Heart left ventricle (tissue), 16 donors: ENCODE measurements at places on chromosomes 1 and 21. TPM values are rescaled to one million over a fixed set of nuclear protein-coding genes. Genes with fewer than 3 reads are reported as not detected.

TPM3 gene
- 76.5 TPM for total RNA-seq

PPIAL4G gene
- 0.09 TPM for total RNA-seq

PERM1 gene
- total RNA-seq = 149 TPM

RNU1-1 gene
- total RNA-seq = 3,522 TPM

RXFP4 gene
- not detected for total RNA-seq

DMBX1 gene
- total RNA-seq = not detected

TNFRSF9 gene
- not detected for total RNA-seq

DNA sequence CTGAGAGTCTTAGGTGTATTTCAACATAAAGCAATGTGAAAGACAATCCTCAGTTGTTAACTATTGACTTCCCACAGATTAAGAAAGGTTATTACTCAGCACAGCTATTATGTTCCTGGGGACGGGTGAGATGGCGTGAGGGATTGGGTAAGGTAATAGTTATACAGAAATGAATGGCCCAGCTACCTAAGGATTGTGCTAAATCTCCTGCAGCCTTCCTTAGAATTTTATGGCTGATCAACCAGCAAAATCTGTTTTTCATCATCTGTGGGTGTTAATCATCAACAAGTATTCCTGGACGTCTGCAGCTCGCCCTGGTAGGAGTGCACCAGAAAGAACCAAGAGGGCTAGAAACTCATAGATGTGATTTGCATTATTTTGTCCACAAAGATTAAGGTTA, 146.0 kb upstream of the IVNS1ABP start:
- no peak for DNase-seq

- DNase-seq = no peak
These were observed 54.8 kb upstream of the ID3 start for GRCh38 chr1:23614032-23614660.

DNA sequence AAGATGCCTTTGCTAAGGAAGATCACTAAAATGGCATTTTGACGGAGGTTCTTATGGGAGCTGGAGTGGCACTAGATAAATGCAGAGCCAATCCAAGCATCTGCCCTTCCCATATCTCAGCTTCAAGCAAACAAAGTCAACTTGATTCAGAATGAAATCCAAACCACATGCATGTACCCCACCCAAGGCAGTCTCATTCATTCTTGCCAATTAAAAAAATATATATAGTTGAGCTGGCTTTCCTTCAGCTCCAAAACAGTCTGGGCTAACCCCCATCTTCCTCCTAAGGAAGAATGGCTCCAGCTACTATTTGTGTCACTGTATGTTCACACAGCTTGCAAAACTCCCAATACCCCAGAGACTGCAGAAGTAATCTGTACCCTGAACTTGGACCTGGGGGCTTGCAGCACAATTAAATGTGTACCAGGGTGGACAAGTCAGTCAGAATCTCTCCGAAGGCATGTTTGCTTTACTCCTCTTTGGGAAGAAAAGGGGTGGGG, 35.4 kb downstream of the GPR3 start:
- no peak for DNase-seq

DNA sequence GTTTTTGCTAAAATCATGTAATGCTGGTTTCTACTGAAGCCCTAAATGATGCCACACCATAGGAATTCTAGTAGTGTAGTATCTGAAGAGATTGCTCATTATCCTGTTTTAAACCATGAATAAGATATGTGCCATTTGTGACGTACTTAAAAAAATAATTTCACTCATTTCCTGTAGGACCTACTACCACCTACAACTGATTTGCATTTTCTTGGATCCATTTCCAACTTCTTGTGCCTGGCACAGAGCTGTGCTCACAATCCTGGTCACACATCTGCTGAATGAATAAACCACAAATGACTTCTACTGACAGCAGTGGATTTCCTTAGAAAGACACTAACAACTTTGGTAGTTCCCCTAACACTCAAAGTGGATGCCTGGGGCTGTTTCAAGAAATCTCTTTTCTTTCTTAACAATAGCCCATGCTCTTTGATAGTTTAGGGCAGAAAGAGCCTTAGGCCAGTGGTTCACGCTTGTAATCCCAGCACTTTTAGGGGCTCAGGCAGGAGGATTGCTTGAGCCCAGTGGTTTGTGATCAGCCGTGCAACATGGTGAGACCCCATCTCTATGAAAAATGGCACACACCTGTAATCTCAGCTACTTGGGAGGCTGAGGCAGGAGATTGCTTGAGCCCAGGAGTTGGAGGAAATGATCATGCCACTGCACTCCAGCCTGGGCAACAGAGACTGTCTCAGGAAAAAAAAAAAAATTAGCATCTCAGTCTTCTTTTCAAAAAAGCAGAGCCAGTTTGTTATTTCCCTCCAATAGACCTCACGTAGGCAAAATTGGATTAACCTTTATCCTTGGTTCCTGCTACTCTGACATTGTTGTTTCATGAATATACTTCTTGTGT, 13.0 kb upstream of the BATF3 start:
- no peak for DNase-seq

DNA sequence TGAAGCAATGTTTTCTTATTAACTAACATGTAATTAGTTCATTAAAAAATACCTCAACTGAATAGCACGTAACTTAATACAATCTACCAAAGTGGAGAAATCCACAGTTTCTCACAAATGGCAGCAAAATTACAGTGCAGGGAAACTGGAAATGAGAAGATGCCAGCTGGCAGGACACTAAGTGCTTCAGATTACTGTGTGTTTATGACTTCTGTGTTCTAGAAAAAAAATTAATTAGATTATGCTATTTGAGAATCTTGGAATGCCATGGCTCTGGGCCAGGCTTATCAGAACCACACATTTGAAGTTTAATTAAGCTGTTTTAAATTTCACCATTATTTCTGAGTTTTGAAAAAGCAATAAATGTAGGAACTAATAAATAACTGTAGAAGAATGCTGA, 357.6 kb downstream of the TGFB2 start:
- no peak for DNase-seq

DNA sequence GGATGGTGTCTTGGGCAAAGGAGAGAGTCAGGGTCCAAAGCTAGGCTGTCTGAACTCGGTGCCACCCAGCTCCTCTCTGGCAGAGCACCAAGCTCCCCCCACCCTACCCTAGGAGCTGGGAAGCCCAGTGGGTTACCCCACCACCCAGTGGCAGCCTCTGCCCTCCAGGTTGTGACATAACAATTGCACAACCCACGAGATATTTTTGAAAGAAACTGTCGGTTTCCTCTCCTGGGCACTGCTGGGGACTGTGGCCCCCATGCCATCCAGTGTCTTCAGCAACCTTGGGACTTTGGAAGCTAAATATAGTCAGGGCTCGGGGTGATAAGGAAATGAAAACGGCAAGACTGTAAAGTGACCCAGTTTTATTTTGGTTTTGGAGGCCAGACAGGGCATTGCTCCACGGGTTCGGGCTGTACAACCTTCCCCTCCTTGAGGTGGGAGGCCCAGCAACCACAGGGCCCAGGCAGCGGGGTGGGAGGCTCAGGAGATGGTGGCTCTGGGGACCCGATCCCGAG, 1.4 kb downstream of the CITED4 start:
- peak; percentile 40 for DNase-seq

DNA sequence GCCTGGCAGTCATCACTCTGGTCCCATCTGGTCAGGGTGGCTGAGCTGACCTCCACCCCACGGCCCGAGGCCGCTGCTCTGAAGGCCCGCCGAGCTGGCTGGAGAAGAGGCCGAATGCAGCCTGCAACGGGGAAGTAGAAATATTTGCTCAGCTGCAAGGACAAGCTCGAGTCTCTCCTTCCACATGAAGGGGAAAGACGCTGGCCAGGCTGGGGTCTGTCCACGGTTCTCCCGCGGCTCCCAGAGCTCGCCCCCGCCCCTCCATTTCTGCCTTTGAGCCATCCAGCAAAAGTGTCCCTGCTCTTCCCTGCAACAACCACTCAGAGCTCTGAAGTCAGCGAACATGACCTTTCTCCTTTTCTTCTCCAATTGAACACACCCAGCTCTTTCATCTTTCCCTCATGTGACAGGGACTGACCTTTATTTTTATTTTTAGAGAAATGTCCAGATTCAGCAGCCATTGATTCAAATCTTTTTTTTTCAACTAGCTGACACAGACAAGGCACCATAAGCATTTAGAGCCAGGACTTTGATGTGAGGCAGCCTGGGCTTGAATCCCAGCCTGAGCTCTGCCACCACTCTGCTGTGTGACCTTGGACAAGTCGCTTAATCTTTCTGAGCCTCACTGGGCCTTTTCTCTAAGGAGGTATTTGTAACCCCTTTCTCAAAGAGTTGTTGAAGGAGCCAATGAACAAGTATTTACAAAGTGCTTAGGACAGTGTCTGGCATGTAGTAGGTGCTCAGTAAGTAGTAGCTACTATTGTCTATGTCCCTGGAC, 149.3 kb upstream of the WNT4 start:
- DNase-seq = no peak

DNA sequence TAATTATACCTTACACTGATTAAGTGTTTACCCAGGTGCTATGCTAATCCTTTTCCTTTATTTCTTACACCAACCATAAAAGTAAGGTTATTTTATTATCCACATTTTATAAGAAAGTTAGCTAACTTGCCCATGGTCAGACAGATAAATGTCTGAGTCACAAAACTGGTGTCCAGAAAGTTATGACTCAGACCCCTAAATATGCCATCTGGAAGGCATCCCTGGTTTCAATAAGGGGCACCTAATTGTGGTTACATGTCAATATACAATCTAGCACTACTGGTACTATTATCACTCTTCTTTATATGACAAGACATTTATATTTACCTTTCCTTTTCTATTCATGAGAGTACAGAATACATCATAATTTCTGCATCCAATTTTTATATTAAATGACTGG, 496.5 kb upstream of the ADGRL2 start:
- DNase-seq = no peak
